Mucosa of descending colon (tissue), 3 donors: ENCODE measurements at places on chromosomes 3 and 15.

DNA sequence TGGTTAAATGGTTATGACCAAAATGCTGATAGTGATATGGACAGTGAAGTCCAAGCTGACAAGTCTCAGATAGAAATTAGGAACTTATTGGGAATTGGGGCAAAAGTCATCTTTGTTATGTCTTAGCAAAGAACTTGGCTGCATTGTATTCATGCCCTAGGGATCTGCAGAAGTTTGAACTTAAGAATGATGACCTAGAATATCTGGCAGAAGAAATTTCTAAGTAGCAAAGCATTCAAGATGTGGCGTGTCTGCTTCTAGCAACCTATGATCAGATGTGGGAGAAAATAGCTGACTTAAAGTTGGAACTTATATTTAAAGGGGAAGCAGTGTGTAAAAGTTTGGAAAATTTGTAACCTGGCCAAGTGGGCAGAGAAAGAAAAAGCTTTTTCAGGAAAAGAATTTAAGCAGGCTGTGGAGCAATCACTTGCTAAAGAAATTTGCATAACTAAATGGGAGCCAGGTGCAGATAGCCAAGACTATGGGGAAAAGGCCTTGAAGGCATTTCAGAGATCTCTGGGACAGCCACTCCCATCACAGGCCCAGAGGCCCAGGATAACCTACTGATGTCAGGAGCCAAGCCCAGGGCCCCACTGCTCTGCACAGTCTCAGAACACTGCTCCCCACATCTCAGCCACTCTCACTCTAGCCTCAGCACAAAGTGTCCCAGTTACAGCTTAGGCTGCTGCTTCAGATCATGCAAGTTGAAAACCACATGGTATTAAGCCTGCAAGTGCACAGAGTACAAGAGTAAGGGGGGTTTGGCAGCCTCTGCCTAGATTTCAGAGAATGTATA is 147.8 kb upstream of the TGFBR2 start:
- DNase-seq, result no peak

GRCh38 chr3:107411056-107411455 is 33.8 kb downstream of the CCDC54 start:
- DNase-seq, result no peak

- DNase-seq, result no peak
Observed at GRCh38 chr3:56796202-56796601, 5.5 kb downstream of the ARHGEF3 start.

GRCh38 chr3:167839460-167840134 is 104.1 kb downstream of the SERPINI1 start:
- DNase-seq, result no peak

DNA sequence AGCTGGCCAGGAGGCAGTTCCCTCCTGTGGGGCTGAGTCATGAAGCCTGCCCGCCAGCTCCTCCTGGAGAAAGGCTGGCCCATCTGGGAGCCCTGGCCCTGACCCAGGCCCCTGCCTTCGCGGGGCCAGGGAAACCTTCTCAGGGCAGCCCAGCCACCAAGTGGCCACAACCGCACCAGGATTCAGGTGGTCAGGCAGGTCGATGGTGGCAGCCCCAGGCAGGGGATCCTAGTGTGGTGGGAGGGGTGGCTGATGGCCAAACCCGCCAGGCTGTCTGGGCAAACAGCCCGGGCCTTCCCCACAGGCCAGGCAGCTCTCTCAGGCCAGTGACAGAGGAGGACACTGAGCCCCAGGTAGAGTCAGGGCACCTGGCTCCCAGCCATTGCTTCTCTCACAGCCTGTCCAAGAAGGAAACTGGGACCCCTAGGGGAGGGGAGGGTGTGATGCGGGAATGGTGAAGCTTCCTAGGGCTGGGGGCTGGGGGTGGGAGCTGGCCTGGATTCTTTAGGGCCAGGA is 1.2 kb downstream of the TWF2 start:
- peak; percentile 73 for DNase-seq

DNA sequence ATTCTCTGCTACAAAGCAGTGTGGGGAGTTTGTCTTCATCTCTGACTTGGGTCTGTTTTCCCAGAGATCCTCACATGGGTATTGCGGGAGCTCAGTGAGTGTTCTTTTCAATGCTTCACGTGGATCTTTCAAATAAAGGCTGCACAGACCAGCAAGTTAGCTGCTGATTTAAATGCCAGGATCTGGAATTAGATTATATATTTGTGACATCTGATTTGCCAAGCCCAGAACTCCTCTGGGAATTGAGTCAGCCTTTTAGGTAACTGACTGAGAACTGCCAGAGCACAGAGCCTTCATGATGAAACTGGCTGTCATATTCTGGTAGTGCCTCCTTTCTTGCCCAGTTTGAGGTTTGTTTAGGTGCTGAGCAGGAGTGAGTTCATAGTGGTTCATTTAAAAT is 14.7 kb downstream of the EDEM1 start:
- DNase-seq, result no peak

GRCh38 chr15:71802770-71803169 is 7.6 kb upstream of the NR2E3 start:
- DNase-seq, result no peak

GRCh38 chr3:30511524-30512251 is 94.7 kb upstream of the TGFBR2 start:
- DNase-seq, result peak; percentile 32

DNA sequence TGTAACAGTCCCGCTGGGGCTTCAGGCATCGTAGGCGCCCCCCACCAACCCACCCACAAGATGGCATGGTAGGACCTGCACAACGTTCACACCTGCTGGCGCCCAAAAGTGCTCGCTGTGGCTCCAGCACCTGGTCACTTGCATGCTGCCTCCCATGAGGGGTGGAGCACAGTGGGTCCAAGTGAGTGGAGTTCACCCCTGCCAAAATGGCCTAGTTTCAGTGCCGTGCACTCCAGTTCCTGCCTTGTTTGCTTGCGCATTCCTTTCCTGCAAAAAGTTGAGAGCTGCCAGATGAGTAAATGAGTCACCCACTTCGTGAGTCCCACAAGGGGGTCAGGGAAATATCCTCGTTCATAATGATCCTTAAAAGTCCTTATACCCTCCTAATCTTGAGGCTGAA is 788.7 kb upstream of the DPPA4 start:
- DNase-seq, result no peak

- DNase-seq, result no peak
Observed at GRCh38 chr3:51862886-51863285, 1.5 kb downstream of the IQCF2 start.

DNA sequence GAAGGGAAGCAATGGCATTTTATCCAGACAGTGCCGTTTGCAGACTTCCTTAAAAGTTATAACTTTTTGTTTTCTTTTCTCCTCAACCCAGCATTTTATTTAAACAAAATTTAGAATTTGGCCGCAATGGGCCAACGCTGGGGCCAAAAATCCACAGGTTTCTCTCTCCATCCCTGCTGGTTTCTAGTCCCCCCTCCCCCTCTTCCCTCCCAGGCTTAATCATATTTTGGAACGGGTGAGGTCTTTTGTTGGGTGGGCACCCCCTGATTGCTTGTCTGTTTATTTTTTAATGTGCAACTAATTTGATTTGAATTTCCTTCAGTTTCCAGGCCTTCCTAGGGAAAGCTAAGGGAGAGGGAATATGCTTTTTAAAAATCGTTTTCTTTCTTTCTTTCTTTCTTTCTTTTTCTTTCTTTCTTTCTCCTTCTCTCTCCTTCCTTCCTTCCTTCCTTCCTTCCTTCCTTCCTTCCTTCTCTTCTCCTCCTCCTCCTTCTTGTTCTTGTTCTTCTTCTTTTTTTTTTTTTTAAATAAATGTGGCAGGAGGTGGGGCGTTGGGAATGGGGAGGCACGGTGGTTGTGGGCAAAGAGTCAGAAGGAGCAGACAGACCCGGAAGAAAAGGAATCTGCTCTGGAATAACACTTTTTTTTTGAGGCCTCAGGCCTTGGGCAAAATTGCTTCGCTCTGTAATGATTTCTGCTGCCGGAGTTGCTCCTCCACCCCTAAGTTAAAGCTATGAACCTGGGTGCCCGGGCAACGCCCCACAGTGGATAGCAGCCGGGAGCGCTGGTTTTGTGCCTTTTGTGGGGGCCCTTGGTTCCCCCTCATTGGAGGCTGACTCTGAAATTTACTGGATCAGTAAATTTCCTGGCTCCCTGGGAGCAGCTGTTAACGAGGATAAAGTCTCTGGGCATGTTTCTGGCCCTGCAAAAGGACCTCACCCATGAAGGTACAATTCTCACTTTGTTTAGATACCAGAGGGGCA is 1.9 kb downstream of the FNDC3B start:
- DNase-seq, result peak; percentile 69

DNA sequence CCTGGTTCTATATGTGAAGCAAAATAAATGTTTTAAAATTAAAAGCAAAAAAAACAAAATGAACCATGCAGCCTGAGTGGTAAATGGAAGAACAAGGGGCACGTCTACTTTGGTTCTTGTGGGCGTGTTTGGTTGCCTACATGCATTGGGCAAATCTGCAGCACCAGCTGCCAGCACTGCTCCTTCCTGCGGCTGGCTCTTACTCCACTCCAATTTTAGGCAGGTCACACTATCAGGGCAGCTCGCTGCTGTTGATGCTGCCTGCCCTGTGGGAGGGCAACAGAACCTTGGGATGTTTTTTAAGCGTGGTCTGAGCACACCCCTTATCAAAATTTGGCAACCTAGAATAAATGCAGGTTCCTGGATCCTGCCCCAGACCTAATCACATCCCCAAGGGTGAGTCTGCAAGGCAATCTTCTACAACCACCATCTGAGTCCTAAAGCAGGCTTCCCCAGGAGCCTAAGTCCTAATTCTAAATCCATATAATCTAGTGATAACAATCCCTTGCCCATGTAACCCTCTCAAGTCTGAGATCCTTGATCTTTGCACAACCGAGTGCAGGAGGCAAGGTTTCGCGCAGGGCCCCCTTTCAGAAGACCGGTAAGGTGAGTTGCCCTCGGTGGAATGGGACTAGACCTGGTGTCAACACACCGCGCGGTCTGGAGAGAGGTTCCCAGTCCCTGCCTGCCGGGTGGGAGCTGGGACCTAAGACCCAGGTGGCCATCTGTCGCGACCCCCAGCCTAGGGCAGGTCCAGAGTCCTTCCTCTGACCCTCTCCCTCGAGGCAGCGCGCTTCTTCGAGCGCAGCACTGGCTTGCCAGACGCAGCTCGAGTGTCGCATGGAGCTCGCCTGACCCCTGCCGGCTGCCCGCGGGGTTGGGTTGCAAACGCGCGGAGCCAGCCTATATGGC is 15.9 kb downstream of the IVD start:
- peak; percentile 90 for DNase-seq

DNA sequence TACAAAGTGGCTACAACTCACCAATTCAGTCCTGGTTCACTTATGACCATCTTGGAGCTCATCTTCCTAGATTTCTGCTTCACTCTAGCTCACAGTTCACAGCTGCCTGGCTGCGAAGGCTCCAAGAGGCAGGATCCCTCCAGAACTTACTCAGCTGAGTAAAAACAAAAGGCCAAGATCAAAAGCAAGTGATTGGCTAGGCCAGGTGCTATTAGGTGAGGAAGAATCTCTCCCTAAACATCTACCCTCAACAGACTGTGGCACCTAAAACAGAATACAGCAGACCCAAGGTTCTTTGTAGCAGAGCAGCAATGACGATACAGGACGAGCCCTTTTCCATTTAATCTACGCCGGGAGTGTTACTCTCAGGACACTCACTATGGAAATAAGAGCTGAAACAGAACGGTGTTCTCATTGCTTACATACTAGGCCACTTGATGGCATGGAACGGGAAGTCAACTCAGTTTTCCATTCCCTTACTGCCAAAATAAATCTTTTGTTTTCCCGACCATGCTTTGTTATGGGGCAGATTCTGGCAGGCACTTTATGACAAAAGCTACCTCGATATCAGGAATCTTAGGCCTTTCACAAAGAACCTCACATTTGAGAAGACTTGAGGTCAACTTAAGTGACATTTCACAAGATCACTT is 901 bp downstream of the ICE2 start:
- no peak for DNase-seq

GRCh38 chr15:43441316-43441715 is 51.6 kb downstream of the TP53BP1 start:
- no peak for DNase-seq

- DNase-seq, result peak; percentile 66
Observed at GRCh38 chr3:169661361-169662131, 2.0 kb downstream of the MECOM start.

DNA sequence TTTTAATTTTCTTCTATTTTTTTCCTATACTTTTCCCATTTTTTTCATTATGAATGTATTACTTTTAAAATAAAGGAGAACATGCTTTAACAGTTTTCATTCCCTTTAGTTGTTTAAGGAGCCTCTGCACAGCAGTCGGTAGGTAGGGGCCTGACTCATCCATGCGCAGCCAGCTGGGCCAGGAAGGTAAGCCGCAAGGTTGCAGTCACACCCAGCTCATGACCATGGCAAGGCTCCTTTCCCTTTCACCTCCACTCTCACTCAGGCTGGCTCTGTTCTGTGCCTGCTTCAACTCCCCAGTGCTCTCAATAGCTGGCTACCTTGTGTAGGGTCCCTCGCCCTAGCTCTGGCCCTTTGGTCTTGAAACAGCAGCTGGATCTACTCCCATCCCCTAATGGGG is 17.4 kb upstream of the ANKRD34C start:
- no peak for DNase-seq

DNA sequence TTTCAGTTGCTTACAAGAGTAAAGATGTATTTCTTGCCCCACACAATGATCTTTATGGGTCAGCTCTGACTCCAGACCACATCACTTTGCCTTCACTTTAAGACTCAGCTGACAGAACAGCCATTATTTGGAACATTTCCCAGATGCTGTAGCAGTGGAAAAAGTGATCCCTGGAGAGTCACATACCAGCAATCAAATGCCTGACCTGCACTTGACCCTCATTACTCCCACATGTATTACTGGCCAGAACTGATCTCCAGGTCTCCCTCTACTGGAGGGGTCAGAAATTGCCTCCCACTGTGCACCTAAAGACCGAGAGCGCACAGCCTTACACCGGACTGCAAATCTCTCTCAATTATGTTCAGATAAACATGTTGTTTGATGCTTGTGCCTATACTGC is 88.6 kb upstream of the ZNF385D start:
- peak; percentile 1 for DNase-seq

GRCh38 chr3:5264896-5265770 is 77.6 kb downstream of the EDEM1 start:
- no peak for DNase-seq

DNA sequence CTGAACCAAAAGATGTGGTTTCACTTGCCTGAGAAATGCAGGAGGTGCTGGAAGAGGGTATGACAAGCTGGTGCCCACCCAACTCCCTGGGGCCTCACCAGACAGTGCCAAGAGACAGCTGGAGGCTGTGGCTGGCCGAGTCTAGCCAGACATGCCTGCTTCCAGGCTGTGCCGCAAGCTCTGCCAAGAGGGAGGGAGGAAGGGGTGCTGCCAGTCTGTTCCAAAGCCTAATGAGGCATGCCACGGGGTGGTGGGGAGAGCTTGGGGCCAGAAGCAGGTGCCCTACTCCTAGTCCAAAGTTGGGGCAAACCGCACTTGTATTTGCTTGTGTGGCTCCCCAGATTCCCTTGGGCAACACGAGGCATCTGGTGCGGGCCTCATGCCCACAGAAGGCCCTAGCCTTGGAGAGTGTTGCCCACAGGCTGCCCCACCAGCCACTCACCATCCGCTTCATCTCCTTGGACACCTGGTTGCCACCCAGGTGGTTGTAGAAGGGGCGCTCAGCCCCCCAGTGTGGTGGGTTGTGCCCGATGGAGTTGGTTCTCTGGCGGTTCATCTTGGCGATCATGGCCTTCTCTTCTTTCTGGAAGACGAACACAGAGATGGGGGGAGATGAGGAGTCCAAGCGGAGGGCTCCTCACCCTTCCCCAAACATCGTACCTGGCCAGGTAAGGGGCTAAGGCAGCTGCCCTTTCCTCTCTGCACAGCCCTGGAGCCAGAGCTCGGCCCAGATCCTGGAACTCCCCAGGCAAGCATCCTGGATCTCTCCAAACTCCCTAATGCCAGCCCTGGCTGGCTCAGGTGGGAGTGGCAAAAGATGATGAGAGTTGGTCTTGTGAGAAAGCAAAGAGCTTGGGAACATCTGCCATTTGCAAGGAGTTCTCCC is 123.4 kb downstream of the SEC22A start:
- DNase-seq, result no peak
